ENCODE measurements at places on chromosomes 13 and 19.

GRCh38 chr19:35509861-35510625 lies 3.4 kb downstream of the DMKN start:
- DNase-seq: peak; percentile 76

DNA sequence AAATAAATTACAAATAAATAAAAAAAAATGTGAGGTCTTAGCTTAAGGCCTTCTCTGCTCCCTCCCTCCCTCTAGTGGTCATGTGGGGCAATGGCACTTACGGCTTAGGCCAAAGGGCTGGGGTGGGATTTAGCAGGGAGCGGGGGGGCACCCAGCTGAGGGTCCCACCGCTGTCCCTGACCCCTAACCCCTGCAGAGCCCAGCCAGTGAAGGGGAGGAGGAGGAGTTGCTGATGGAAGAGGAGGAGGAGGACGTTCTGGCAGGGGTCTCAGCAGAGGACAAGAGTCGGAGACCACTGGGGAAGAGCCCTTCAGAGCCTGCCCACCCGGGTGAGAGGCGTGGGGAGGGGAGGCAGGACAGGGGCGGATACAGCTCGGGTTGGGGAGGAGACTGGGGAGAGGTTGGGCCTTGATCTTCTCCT lies 9.3 kb downstream of the MPND start:
- peak; percentile 49 for DNase-seq

GRCh38 chr19:34188408-34188807 lies 16.1 kb downstream of the LSM14A start:
- no peak for DNase-seq

DNA sequence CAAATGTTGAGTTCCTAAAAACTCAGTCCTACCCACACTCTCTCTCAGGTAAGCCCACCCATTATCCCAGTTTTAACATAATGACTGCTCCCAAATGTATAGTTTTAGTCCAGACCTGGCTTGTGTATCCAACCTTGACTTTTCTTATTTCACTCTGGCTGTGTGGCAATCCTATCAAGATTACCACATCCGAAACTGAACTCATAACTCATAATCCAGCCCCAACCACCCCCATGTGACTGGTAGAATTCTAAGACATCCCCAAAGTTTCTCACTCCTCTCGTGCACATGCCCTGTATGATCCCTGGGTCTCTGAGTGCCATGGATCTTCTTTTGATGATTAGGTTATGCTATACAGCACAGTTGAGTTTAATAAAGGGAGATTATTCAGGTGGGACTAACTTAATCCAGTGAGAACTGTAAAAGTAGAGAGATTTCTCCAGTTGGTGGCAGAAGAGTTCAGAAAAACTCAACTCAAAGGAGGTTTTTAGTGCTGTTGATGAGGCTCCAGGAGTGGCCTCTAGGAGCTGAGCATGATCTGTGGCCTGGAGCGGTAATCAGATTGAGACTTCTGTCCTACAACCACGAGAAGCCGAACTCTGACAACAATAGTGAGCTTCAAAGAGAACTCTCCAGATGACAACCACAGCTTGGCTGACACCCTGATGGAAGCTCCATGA lies 413.4 kb downstream of the ZNF536 start:
- DNase-seq: no peak

GRCh38 chr13:42696191-42696590 lies 85.2 kb upstream of the FAM216B start:
- no peak for DNase-seq
